ENCODE measurements at places on chromosomes 2 and 18.

DNA sequence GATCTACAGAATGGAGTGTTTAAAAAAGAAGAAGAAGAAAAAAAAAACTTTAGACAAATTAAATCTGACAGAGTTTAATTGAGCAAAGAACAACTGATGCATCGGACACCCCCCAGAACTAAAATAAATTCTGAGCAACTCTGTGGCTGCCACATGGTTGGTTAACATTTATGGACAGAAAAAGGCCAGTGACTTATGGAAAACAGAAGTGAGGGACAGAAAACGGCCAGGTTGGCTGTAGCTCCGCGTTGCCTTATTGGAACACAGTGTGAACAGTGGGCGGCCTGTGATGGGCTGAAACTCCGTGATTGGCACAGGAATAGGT, 75.6 kb downstream of the SPP2 start:
- H3K36me3 ChIP-seq: no peaks in the 10 kb centered on the region
- DNase-seq: no peak
- H3K27ac ChIP-seq: no peak overlapping the region
- no peak overlapping the region for H3K4me3 ChIP-seq

- H3K27ac ChIP-seq: no peak overlapping the region
- no peaks in the 10 kb centered on the region for H3K36me3 ChIP-seq
- H3K27me3 ChIP-seq: no peaks in the 10 kb centered on the region
- DNase-seq: no peak
- H3K4me3 ChIP-seq: no peak overlapping the region
- no peaks in the 10 kb centered on the region for H3K4me1 ChIP-seq
These were observed 796.7 kb upstream of the CELF4 start for GRCh38 chr18:38362286-38362792.

- no peak overlapping the region for H3K27ac ChIP-seq
- no peaks in the 10 kb centered on the region for H3K36me3 ChIP-seq
- H3K4me3 ChIP-seq: no peak overlapping the region
- no peaks in the 10 kb centered on the region for H3K4me1 ChIP-seq
- no peaks in the 10 kb centered on the region for H3K27me3 ChIP-seq
- peak; percentile 46 for DNase-seq
These were observed 92.8 kb downstream of the AP1S3 start for GRCh38 chr2:223744580-223744979.

DNA sequence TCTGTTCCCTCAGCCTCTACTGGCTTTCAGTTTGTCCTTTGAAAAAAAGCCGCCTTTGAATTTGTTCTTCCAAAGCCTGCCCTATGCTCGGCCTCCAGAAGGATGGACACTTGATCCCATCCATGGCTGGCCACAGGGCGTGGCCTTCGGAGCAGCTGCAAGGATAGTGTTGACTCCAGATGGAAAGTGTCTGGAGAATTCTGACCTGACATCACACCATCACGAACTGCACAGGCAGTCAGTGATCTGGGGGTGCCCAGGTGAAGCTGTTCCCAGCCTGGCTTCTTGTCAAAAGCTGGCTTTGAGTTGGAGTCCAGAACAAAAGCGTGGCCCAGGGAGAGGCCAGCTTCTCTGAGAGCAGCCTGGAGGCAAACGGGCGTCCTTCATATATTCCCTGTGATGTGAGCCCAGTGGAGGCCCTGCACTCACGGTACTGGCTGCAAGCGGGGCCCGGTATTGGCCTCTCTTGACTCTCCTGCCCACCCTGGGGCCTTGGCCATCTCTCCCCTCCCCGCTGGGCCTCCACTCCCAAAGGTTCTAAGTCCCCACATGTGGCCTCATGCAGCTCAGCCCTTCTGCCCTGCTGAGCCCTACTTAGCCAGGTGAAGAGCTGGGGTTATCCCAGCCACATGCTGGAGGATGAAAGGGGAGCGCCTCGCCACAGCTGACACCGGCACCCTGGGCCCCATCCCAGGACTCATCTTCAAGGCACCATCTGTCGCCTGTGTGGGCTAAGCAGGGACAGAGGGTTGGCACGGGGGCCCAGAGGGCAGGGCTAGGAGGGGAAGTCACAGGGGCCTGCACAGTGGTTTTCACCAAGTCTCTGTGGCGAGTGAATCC, 20.4 kb upstream of the ATOH8 start:
- H3K4me3 ChIP-seq: no peak overlapping the region
- no peaks in the 10 kb centered on the region for H3K27me3 ChIP-seq
- H3K36me3 ChIP-seq: no peaks in the 10 kb centered on the region

DNA sequence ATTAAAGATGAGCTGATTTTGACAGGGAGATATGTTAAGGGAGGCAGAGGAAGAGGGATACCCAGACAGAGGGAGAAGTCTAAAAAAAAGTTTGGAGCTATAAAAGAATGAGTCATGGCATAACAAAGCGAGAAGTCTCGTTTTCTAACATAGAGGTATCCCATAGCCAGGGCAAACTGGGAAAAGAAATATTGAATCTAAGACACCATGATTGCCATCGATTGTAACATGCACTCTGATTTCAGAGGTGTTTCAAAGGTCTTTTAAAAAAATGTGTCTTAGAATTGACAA, 110.7 kb downstream of the MDH1 start:
- no peaks in the 10 kb centered on the region for H3K4me1 ChIP-seq
- H3K27ac ChIP-seq: no peak overlapping the region
- no peak overlapping the region for H3K4me3 ChIP-seq
- no peaks in the 10 kb centered on the region for H3K36me3 ChIP-seq
- DNase-seq: no peak
- no peaks in the 10 kb centered on the region for H3K27me3 ChIP-seq

DNA sequence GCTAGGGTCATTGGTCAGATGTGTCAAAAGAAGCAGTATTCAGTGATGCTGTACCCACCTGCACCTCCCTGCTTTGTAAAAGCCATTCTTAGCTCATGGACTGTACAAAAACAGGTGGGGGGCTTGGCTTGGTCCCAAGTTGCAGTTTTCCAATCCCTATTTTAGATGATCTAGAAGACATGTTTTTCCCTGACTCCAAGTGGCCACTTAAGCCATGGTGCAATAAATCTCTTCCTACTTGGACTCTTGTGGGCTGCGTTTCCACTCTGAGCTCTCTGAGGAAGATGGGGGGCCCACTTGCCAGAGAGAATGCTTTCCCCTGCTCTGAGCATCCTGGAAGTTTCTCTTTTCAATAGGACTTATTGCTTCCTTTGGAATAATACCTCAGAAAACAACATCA, 57.0 kb upstream of the SPP2 start:
- no peak overlapping the region for H3K27ac ChIP-seq
- H3K27me3 ChIP-seq: no peaks in the 10 kb centered on the region
- H3K4me1 ChIP-seq: no peaks in the 10 kb centered on the region
- H3K36me3 ChIP-seq: no peaks in the 10 kb centered on the region
- no peak overlapping the region for H3K4me3 ChIP-seq

DNA sequence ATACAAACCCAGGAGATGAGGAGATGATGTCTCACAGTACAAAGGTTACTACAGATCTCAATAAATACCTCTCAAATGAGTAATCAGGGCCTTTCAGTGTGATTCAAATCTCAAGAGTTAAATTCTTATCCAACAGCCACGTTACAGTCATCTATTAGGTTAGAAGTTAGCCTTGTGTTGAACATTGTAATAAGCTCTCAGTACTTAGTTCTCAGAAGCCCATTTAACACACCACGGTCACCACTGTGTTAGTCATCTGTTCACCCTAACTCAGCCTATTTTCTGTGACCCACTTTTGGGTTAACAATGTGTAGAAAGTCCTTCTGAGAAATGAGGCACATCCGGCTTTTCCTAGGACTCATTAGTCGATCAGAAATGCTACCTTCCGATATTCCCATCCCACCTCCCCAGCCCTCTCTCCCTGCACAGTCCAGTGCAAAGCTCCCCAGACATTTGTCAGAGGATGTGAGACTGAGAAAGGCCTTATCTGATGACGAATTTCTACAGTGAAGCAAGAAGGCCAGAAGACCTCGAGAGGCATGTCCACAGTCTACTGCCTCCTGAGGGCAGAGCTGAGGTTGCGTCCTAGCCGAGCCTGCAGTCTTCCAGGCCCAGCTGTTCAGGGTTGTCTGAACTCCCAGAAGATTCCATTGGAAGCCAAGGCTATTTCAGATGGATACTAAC, 92.6 kb downstream of the ACTR2 start:
- H3K36me3 ChIP-seq: peaks cover 6% of the 10 kb centered on the region
- no peaks in the 10 kb centered on the region for H3K4me1 ChIP-seq
- no peak overlapping the region for H3K4me3 ChIP-seq
- no peak for DNase-seq
